ENCODE measurements at places on chromosomes 1 and 21.

DNA sequence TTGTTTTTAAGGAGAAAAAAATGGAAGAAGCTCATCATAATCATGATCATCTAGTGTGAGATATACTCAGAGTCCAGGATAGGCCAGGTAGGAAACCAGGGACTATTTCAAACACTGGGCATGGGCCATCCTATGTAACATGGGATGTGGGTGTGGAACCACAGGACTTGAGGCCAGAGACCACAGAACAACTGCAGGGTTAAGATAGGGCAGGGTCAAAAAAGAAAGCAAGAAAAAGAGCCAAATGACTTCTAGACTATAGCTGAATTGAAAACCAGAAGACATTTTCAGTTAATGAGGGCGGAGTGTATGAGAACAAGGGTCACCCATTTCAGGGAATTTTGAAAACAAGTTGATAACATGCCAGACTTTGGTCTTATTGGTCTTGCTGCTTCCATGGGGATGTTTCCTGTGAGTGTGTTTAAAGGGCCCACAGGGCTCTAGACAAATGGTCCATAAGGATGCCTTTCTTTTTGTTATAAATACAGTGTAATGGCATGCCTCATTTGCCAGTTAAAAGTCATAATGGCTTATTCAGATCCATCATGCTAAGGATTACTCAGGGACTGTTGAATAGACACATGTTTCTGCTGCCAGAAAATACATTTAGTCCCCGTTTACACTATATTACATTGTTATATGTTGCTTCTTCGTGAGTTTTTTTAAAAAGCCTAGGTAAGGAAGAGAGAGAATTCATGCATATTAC is 182.0 kb upstream of the C21orf91 start:
- no peak for DNase-seq

- peak; percentile 49 for DNase-seq
Observed at GRCh38 chr1:246934765-246935164, 3.0 kb upstream of the AHCTF1 start.

DNA sequence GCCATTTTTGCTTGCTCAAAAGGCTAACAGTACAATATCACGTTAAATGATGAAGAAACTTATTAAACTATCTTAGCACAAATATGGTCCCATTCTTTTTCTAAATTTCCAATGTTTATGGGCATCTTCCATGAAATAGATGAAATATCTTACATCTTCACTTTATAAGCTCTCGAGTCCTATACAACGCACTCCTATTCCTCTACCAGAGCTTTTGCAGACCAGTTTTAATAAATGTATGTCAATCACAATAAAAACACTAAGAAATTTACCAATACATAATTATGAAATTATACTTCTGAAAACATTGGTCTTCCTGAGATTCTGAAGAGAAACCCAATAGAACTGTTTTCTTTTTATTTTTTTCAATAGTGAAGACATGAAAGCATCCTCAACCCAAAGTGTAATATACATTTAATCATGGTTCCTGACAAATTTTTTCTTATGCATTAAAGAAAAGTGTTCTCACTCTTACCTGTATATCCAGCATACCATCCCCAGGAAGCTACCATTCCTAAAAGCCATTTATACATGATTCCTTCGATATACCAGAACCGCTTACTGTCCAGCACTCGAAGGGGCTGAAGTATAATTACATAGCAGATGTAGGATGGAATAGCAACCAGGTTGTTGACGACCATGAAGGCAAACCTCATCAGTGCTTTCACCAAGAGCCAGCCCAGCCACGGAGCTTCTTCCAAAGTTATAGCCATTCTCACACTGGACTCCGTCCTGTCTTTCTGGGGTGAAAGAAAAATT is 1.8 kb downstream of the LPGAT1 start:
- DNase-seq, result no peak

DNA sequence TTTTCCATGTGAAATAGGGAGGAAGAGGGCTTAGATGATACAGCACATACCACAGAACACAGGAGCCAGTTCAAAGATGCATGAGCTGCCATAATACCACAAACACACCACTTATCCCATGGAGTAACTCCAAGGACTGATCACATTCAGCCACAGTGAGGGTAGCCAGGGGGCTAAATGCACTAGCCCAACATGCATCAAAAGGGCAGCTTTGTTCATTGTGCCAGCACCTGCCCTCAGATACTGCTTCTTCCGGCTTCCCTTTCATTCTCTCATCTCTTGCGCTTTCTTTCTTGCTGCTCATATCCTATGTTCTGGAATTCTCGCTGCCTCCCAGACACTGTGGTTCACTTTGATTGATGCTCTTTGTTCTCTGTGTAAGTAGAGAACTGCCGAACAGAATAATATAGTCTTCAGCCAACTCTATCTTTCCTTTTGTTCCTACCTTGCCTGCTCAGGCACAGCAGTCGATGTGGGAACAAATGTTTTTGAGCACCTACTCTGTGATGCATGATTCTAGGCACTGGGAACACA is 50.0 kb upstream of the SYT6 start:
- no peak for DNase-seq

GRCh38 chr1:153805042-153805745 is 30.0 kb downstream of the SLC27A3 start:
- DNase-seq, result no peak

- DNase-seq, result no peak
Observed at GRCh38 chr1:94218332-94218731, 19.1 kb downstream of the ARHGAP29 start.

DNA sequence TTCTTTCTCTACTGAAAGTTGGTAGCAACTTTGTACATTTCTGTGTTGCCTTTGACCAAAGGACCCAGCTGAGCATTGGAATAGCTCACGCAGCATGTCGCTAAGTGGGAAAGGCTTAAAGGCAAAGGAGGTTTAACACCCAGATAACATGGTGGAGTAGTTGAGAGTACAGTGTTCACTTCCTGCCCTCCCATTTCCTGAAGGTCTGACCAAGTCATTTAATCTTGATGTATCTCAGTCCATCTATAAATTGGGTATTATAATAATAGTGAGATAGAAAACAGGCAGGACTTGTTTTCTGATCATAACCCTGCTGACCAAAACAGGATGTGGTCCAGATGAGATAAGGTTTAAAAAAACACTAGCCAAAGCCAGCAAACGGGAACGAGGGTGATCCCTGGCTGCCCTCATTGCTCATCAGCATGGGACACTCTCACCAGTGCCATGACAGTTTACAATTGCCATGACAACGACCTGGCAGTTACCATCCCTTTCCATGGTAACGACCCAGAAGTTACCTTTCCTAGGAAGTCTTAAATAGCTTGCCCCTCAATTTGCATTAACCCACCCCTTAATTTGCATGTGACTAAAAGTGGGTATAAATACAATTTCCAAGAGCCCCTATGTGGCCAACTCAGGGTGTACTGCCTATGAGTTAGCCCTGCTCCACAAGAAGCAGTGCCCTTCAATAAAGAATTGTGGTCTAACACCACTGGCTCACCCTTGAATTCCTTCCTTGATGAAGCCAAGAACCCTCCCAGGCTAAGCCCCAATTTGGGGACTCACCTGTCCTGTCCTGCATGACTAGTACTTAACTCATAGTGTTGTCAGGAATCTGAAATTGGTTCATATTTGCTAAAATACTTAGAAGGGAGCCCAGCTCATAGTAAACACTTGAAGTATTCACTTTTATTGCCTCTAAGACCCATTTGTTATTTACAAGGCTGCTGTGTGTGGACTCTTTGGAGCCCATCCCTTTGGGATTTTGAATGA is 28.4 kb upstream of the FHAD1 start:
- no peak for DNase-seq

GRCh38 chr1:11797525-11798216 is 8.1 kb downstream of the MTHFR start:
- no peak for DNase-seq

- DNase-seq, result no peak
Observed at GRCh38 chr1:208500375-208500774, 256.2 kb upstream of the PLXNA2 start.

DNA sequence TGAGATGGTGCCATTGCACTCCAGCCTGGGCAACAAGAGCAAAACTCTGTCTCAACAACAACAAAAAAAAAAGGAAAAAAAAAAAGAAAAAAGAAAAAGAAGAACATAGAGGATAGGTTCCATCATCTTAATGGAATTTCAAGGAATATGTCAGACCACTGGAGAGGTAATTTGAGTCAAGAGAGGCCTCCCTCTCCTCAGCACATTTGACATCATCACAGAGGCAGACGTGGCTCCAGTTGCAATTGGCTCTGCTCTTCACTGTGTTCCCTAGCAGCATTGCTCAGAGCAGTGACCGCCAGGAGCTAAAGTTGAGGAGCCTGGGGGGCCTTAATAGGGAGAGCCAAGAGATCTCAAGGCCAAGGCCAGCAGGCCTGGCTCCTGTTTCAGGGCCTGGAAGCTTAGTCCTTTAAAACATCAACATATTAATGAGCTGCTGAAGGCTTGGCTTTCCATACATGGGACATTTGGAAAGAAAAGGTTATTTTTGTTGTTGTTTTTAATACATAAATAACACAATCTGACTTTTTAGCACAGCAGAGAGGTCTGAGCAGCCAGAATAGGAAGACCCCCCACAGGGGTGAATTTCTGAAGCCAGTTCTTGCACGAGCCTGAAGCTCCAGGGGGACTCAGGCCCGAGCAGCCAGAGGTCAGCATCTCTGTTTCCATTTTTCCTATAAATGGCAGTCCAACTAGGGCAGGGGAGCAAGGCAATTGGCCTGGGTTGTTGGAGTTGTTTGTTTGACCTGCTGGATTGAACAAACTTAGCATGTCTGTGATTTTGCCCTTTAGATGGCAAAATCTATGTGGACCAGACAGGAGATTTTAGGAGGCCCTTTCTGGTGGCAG is 118.3 kb upstream of the FGGY start:
- DNase-seq, result no peak

GRCh38 chr1:221039616-221040015 is 160.4 kb downstream of the HLX start:
- no peak for DNase-seq

DNA sequence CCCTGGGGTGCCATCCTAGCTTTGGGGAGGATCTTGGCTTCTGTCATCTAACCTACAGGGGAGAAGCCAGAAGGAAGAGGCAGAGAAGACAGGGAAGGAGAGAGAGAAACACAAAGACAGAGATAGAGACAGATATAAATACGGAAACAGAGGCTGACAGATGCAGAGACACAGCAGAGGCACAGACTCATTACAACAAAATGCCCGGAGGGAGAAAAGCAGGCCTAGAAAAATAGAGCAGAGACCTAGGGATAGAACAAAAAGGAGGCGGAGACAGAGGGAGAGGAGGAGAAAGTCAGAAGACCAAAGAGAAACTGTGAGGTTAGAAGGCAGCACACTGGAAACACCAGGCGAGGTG is 1.9 kb downstream of the PEAR1 start:
- no peak for DNase-seq

- no peak for DNase-seq
Observed at GRCh38 chr1:8493916-8494540, 176.1 kb downstream of the SLC45A1 start.

GRCh38 chr1:157001304-157001703 is 44.2 kb downstream of the ARHGEF11 start:
- no peak for DNase-seq

- DNase-seq, result no peak
Observed at GRCh38 chr1:229370601-229371021, 27.8 kb upstream of the CCSAP start.

DNA sequence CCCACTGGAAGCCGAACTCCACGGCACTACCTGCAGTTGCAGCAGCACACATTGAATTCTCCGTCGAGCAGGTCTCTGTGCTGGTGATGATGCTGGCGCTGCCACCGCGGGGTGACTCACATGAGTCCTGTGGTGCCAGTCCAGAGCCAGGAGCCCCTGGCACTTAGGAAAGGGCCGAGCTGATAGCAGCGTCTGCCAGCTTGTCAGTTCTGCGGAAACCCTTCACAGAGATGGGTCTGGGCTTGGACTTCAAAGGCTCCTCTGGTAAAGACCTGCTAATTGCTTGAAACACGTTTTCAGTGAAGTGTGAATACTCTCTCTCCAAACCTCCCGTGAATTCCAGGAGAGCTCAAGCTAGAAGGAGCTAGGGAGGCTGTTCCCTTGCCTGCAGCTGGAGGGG is 92.2 kb downstream of the GRIK3 start:
- no peak for DNase-seq

DNA sequence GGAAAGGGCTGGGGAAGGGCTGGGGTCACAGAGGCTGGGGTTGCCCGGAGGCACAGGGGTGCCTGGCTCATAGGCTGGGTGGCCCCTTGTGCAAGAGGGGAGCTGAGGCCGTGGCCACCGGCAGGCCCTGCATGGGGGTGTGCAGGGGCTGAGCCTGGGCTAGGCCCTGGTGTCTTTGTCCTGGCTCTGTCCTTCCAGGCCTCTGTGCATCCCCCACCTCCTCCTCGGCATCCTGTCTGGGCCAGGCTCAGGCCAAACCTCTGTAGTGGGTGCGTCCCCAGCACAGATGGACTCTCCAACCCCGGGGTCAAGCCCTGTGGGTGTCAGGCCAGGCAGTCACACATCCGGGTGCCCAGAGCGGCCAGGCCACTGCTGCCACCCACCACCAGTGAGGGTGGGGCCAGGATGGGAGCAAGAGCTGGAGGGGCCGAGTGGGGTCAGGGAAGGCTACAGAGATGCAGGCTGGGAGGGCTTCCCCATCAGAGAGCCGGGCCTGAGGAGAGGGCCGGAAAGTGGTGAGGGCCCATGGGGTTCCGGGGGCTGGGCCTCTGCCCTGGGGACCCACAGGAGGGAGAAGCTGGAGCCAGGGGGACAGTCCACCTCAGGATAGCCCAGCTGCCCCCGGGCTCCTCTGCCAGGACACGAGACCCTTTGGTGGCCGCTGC is 19.4 kb downstream of the PANK4 start:
- no peak for DNase-seq

DNA sequence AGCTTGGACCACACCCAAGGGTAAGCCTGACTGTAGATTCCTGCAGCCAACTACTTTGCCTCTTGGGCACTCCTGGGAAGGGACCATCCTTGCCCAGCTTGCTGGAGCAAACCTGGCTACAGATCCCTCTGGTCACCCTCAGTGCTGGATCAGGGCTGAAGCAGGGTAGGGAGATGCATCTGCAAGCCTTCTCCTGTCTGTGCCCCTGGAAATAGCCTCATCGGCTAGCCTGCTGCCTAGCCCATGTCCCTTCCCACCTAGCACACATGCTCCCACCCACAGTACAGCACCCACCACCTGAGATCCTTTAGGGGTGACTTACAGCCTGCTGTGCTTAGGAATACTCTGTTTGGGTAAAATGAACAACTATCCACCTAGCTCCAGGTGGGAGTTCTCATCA is 177.3 kb upstream of the HMGB4 start:
- no peak for DNase-seq

DNA sequence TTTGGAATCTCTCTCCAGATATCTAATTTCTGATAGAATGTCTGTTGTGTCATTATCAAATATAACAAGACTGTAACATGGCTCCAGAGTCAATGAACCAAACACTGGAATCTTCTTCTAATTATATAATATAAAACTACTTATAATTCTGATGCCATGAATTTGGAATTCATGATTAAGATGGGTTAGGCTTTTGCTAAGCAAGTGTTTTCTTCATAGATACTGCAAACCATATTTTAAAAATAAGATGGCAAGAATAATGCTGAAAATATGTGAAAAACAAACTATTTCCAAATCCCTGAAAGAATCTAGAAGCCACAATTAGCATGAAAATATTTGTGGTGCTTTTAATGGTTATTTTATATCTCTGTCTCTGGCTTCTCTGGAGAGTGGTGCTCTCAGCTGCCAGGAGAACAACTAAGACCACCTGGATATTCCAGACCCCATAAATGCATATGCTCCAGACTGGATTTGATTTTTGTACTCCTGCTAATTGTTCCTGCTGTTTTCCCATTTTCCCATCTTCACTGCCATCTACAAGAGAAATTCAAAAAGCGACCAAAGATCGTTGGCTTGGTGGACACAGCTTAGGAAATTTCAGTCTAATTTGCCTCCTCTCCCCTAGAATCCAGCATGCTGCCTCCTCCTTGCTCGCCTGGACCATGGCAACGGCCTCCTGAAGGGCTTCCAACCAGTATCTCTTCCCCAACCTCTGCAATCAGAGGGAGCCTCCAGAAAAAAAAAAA is 418.9 kb downstream of the SETD4 start:
- DNase-seq, result no peak

Measured in occipital lobe (tissue), 3 donors.